Stimulated activated CD8-positive, alpha-beta memory T cell treated with anti-CD3 and anti-CD28 coated beads, Interleukin-15, amount 100 ng/mL, for 4 hours (primary cell): ENCODE measurements at places on chromosomes 12 and 14.

GRCh38 chr14:69088586-69088985 lies 64.3 kb downstream of the DCAF5 start:
- no peak for DNase-seq

- DNase-seq, result no peak
Observed at GRCh38 chr12:56785141-56785865, 22.2 kb downstream of the HSD17B6 start.

GRCh38 chr14:57246933-57247657 lies 21.6 kb downstream of the EXOC5 start:
- no peak for DNase-seq

- no peak for DNase-seq
Observed at GRCh38 chr12:52587563-52587962, 13.7 kb downstream of the KRT72 start.

GRCh38 chr14:94769391-94770250 lies at the start of gene GSC:
TSS of gene GSC (minus strand) at chr14:94770113. CDS start at chr14:94770015, 98 bp downstream.
- no peak for DNase-seq

DNA sequence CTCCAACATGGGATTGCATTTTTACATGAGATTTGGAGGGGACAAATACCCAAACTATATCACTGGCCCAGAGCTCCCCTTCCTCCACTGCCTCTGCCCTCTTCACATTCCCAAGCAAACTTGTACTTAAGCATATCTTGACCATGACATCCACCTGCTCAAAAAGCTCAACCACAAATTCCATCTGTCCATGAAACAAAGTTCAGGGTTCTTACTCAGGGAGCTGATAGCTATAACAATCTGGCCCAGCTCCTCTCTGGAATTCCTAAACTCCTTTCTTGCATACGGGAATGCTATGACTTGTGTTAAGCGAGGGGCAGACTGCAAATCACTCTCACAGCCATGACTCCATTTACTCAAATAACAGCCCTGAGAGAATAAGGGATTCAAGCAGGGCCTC lies 152.1 kb downstream of the GALC start:
- DNase-seq, result no peak

- no peak for DNase-seq
Observed at GRCh38 chr14:81633496-81633895, 99.8 kb upstream of the SEL1L start.

DNA sequence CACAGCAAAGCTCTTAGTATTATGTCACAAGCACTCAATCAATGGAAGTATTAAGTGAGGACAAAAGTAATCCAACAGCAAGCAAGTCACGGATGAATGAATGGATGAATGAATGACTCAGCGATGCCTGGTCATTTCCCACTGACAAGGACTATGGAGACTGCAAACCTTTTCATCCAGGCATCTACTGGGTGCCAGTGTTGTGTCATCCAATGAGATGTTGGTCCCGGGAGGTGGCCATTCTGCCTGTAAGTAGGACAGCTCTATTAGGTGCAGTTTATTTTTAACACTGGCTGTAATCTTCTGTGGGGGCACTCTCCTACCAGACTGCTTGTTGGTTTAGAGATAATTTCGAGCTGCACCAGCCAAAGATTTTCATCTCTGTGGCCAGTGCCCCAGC lies 39.4 kb downstream of the STAB2 start:
- no peak for DNase-seq

- no peak for DNase-seq
Observed at GRCh38 chr12:130476451-130477135, 138.9 kb downstream of the PIWIL1 start.

- no peak for DNase-seq
Observed at GRCh38 chr14:50497351-50497750, 35.0 kb downstream of the MAP4K5 start.

DNA sequence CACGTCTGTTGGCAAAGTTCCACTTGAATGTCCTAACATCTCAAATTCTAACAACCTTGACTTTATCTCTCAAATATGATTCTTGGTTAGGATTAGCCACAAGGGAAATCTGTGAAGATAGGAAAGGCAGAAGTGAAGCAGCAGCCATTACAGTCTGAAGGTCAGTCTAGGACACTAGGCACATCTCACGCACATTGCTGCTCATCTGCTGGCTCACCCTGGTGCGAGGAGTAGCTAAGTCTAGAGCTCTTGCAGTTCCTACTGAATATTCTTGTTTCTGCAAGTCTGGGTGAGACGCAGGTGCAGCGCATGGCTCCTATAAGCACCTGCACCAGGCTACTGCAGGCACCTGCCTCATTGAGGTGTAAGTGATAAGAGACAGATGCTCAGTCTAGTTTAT lies 6.4 kb upstream of the SLC25A3 start:
- DNase-seq, result no peak

- no peak for DNase-seq
Observed at GRCh38 chr14:92659765-92660561, 88.5 kb downstream of the LGMN start.

DNA sequence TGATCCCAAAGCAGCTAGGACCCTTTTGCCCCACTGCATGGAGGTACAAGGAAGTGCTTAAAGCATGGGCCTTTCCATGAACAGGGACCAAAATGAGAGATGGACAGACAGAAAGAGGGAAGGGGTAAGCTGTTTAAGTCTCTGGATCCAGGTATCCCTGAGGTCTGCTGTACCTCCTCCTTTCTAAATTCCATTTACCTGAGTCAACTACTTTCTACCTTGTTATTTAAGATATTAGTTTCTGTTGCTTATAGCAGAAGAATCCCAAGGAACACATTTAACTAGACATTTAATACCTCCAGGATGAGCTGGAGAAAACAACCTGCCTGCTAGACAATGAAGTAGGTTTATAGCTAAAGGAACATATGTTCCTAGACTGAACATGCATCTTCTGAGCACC lies 157.6 kb upstream of the TMCC3 start:
- no peak for DNase-seq

DNA sequence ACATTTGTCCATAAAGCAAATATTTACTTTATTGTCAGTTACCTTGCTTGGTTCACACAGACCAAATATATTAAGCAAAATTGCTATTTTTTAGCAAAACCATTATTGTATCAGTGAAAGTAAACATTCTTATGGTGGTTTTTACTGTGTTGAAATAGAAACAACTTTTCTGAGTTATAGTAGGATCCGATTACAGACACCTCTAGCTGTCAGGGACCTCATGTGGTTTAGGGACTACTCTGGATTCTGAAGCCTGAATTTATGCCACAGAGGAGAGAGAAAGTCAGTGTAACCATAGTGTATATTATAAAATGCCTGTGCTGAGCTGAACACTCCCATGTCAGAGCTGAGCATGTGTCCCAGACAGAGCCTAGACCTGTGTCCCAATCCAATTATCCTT lies 287.5 kb downstream of the FLRT2 start:
- no peak for DNase-seq

- DNase-seq, result no peak
Observed at GRCh38 chr12:59651229-59651920, 55.5 kb downstream of the SLC16A7 start.

DNA sequence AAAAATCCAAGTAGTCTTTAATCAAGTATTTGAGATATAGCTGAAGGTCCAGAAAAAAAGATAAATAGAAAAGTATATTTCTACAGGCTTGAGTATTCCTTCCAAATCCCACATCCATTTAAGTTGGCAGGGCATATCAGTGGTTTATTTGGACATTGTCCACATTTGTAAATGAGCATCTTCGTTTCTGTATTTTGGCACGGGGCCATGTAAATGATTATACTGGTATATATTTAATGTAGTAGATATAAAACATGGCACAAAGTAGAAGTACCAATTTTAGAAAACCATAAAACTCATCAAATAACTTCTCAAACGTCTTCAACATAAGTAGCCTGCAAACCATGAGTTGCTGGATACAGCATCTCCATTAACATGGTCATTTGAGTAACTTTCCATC lies 437.4 kb upstream of the SOX5 start:
- DNase-seq, result no peak

DNA sequence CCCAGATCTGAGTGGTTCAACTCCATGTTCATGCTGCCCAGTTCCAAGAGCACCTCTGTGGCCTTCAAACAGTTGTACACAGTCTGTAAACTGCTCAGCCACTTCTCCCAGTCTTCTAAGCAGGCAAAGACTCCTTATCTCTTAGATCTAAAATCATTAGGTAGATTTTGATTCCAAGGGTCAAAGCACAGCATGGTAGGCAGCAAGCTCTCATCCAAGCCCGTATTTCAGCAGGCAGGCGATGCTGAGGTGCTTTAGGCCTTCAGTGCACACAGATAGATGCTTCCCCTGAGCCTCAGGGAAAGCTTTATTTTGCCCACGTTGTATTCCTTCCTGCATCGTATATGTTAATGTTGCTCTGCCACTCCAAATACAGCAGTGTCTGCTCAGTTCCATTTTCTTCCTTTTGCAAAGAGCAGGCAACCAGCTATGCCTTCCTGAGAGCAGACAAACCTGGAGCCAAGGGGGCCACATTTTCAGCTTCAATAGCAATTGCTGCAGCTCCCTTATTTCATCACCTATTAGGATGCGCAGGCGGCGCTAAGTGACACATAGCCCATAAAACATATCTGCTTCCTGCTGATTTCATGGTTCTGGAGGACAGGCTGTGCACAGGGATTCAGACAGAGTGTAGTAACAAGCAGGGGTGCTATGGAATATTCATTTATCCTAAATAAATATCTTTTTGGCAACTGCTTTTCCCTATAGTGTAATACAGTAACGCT lies 67.5 kb downstream of the ETV6 start:
- no peak for DNase-seq

DNA sequence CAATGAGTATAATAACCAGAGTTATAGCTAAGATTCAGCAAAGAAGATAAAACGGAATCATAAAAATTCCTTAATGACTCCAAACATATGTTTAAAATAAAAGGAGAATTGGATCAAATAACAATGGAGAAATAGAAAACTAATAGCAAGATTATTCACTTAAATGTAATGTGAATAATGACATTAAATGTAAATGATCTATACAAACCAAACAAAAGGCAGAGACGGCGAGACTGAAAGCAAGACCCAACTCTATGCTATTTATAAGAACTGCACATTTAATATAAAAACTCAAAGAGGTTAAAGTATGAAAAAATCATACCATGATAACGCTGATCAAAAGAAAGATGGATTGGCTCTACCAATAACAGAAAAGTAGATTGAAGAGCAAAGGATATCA lies 3.9 kb upstream of the TSHR start:
- no peak for DNase-seq

- DNase-seq, result no peak
Observed at GRCh38 chr12:108589028-108589839, 8.7 kb downstream of the TMEM119 start.

- peak; percentile 22 for DNase-seq
Observed at GRCh38 chr14:23327947-23328744, 6.9 kb downstream of the PABPN1 start.

GRCh38 chr14:99718811-99719192 lies 34.7 kb downstream of the CYP46A1 start:
- no peak for DNase-seq

DNA sequence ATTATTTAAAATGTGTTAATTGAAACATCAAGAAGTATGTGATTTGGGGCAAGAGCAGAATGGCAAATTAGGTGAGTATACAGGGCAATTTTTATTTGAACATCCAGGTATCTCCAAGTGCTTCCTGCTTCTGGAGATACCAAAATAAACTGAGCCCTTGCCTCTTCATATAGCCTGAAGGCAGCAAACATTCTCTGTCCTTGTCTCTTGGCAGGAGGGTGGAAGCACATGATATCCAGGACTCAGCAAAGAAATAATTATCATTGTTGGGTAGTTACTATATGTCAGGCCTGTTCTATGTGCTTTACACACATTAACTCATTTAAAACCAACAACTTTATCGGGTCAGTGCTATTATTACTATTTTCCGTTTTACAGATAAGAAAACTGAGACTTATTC lies 12.5 kb downstream of the LIN7A start:
- DNase-seq, result no peak

- DNase-seq, result no peak
Observed at GRCh38 chr12:50825372-50825838, 17.3 kb upstream of the TMPRSS12 start.

- DNase-seq, result no peak
Observed at GRCh38 chr12:124713041-124713435, 145.6 kb upstream of the NCOR2 start.

GRCh38 chr14:20262642-20263128 lies 23.6 kb downstream of the OR11H4 start:
- no peak for DNase-seq

- no peak for DNase-seq
Observed at GRCh38 chr12:102521662-102522277, 41.4 kb upstream of the IGF1 start.

DNA sequence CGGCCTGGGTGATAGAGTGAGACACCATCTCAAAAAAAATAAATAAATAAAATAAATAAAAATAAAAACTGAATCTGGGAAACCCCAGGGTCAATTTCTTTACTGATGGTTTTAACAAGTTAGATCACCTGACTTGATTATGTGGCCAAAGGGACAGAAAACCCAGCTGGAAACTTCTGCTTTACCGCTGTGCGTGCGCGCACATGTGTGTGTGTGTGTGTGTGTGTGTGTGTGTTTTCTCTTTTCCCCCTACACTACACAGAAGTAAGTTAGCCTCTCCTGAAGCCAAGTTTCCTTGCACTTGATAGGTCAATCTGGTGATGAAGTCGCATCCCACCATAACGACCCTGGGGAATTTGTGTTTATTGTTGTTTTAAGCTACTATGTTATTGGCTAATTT lies 105.3 kb upstream of the AMN1 start:
- DNase-seq, result no peak

DNA sequence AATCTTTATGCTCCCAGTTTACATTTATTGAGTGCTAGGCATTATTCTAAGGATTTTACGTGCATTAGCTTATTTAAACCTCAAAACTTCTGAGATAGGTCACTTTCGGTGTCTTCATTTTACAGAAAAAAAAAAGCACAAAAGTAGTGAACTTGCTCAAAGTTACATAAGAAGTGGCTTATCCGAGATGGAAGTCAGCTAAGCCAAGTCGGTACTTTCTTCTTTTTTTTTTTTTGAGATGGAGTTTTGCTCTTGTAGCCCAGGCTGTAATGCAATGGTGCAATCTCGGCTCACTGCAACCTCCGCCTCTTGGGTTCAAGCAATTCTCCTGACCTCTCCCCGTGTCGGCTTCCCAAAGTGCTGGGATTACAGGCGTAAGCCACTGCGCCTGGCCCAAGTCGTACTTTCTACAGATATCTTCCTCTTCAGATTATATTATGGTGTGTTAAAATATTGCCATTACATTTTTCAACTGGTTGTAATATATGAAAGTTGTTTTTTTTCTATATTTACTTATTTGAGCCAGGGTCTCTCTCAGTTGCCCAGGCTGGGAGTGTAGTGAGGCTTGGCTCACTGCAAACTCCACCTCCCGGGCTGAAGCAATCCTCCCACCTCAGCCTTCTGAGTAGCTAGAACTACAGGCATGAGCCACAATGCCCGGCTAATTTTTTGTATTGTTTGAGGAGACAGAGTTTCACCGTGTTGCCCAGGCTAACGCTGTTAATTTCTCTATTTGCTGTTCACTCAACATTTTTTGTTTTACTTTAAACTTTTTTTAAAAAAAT lies 8.9 kb downstream of the DPPA3 start:
- DNase-seq, result no peak
